ENCODE measurements at places on chromosomes 2 and 18.

- DNase-seq = no peak
Observed at GRCh38 chr2:130884503-130884902, 47.8 kb downstream of the ARHGEF4 start.

- no peak for DNase-seq
Observed at GRCh38 chr2:39487398-39488250, 50.5 kb upstream of the MAP4K3 start.

- DNase-seq = no peak
Observed at GRCh38 chr2:105560157-105560556, 161.3 kb upstream of the FHL2 start.

DNA sequence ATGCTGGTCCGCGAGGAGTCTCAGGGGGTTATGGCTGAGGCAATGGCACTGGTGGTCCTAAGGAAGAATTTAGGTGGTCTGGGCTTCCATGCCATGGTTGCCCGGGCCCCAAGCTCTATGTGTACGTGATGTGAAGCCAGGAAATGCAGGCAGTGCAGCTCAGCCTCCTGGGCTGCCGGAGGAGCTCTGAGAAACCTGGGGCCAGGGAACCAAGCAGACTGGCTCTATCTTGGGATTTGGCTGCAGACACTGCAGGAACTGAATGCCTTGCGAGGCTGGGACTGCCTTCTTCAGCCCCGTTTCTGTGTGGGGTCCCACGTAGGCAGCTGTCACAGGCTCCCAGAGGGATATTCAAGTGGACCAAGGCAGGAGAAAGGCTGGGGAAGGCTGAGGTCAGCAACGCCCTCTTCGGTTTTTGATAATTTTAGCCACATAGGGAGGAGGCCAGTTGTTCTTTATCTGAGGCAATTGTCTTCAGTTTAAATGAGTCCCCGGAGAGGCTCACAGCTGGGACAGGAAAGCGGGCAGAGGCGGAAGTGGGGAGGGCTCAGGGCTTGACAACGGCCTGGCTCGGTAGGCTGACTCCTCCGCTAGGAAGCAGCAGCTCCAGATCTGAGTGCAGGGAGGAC, 77.7 kb downstream of the RHOB start:
- no peak for DNase-seq

- DNase-seq = no peak
Observed at GRCh38 chr2:235577404-235578330, 83.8 kb downstream of the AGAP1 start.
